ENCODE measurements at places on chromosomes 4 and X.

DNA sequence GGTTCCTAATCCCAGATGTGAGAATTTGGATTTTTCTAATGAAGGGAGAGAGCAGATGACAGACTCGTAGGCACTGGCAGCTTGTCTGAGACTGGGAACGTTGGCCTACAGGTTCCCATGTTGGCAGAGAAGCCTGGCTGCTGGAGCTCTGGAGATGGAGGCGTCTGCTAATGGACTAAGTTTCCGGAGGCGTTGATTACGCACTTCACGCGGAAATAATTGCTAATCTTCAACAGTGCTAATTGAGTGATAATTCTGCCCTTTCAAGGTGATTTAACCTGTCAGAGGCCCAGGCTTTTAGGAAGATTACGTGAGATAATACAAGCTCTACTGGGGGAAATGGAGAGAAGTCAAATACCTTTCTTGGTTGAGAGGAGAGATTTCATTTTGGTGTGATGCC is 77.4 kb downstream of the PSAPL1 start:
- no peak for DNase-seq

DNA sequence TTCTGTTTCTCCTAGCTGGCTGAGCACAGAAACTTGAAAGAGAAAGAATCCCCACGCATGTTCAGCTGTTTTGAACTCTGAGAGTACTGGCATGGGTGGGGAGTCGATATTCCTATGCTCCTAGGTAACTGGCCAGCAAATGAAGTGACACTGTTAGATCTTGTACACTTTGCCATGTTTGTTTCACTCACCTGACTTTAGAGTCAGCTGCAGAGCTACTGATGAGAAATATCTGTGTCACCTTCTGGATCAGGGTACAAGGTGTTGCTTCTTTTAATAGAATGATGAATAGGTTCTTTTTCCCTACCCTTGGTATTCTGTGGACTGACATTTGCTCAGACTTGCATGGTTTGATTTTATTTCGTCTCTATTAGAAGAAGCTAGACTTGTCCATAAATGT is 28.3 kb downstream of the OCRL start:
- DNase-seq: no peak

DNA sequence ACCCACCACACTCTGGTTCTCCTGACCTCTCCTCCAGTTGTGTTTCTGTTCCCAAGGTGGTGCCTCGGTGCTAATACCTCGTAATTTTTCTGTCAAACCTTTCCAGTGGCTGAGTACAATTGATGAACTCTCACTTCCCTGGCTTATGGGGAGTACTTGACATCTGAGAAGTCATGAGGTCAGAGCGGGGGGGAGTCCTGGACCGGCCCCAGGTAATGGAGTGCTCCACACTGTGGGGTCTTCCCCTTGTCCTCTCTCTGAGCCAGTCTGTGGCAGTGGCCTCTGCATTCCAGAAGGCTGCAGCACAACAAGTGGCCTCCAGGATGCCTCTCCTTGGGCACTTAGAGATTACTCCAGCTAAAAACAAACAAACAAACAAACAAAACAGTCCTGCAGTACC is 122.5 kb upstream of the TRIM2 start:
- peak; percentile 41 for DNase-seq

- no peak for DNase-seq
Observed at GRCh38 chr4:103567591-103567990, 152.2 kb downstream of the TACR3 start.

DNA sequence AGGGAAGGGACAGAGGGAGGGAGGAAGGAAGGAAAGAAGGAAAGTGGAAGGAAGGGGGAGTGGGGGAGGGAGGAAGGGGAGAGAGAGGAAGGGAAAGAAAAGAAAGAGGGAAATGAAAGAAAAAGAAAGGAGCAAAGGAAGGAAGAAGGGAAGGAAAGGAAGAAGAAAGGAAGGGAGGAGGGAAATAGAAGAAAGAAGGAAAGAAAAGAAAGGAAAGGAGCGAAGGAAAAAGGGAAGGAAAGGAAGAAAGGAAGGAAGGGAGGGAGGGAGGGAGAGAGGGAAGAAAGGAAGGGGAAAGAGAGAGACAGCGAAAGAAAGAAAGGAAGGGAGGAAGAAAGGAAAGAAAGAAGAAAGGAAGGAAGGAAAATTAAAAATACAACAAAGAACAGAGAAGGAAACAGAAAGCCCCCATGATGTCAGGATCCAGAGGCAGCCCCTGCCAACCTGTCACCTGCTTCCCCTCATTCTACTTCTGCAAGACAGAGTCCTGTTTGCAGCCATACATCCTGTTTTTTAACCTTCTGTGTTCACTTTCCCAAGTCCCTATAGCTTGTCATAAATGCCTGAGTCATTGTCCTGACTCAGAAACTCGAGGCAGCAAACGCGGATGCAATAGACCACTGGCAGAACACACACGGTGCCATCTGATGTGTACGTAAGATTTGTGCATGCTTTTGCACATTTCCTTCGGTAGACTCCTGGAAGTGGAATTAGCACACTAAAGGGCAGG is 77.0 kb upstream of the C4orf50 start:
- no peak for DNase-seq

GRCh38 chr4:10180603-10180926 is 64.0 kb upstream of the WDR1 start:
- no peak for DNase-seq

- no peak for DNase-seq
Observed at GRCh38 chr4:6905516-6906445, 3.8 kb upstream of the TBC1D14 start.

- DNase-seq: peak; percentile 73
Observed at GRCh38 chrX:78024349-78025059, 55.1 kb upstream of the PGAM4 start.

DNA sequence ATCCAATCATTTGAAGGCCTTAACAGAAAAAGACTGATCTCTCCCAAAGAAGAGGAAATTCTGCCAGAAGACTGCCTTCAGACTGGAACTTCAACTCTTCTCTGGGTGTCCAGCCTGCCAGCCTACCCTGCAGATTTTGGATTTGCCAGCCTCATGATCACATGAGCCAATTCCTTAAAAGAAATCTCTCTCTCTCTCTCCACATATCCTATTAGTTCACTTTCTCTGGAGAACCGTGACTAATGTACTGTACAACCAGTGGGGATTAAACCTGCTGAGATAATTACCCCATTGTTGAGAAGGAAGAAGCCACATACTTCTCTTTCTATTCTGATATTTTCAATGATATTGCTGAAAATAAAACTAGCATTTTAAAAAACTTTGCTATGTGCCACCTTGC is 711.3 kb upstream of the AMOT start:
- no peak for DNase-seq

DNA sequence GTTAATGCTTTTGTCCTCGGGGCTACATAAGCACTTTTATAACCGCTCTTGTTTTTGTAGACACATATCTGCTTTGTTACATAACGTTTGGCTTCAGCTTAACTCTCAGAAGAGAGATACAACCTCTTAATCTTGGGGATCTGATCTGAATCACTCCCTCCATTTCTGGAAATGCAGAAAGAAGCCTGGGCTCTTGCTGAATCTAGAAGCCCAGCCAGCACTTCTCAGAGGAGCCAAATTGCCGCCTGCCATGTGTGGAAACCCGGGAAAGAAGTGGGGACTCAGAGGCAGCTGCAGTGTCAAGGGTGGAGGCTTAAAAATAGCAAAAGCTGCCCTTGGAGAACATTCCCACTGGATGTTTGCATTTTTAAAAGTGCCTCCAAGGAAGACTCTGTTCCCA is 69.3 kb upstream of the LDB2 start:
- DNase-seq: no peak

GRCh38 chr4:163167333-163167626 is 590 bp upstream of the NAF1 start:
- DNase-seq: no peak

DNA sequence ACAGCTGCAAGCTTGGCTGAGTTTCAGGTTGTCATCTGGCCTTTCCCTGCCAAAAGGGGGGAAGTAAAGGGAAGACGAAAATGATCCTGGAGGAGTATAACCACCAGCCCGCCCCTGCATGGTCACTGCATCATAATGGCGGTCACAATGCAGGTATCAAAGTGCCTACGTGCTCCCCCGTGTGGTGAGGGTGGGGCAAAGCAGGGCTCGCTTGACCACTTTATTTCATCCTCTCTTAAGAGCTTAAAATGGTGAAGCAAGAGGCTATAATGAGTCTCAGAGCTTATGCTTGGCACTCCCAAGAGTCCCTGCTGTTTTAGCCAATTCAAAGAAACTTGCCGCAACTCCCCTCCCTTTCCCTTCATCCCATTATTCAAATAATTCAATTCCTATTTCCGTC is 105.6 kb downstream of the APOOL start:
- no peak for DNase-seq

DNA sequence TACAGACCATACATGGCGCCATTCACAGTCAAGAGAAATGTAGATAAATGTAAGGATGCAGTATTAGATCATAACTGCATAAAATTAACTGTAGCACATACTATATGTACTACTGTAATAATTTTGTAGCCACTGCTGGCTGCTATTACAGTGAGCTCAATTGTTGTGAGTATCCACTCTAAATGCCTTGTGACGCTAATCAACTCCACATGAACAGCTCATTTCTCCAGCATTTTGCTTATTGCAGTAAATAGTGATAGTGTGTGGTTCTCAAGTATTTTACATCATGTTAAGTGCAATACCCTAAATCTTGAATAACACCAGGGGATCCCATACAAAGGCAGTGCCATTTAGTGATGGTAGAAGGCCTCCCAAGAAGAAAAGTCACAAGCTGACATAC is 21.2 kb downstream of the FGFBP1 start:
- DNase-seq: no peak

DNA sequence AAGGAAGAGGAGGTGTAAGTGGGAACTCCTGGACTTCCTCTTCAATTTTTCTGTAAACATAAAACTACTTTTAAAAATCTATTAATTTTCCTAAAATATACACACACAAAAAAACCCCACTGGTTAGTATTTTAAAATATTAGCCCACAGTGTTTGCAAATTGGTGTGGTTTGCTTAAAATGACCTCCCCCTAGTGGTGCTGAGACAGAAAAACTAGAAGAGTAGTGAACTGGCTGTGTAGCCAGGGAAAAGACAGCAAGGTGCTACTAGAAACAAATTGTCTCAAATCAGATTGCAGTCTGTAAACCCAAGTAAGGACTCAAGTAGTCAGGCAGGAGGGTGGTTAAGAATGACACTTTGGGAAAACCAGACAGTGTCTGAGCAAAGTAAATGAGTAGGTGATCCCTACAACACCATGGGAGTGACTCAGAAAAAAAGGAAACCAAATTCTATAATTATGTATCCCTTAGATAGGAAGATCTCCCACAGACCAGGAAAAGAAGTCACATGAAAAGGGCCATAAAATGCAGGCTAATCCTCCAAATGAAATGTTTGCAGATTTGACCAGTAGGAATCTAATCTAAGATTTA is 26.0 kb downstream of the AMTN start:
- no peak for DNase-seq

- DNase-seq: peak; percentile 36
Observed at GRCh38 chr4:41661442-41662076, 87.0 kb downstream of the PHOX2B start.

GRCh38 chr4:73753215-73753614 is 12.8 kb downstream of the CXCL8 start:
- no peak for DNase-seq

GRCh38 chrX:41952102-41952501 is 28.7 kb upstream of the CASK start:
- no peak for DNase-seq

GRCh38 chr4:176238157-176238610 is 30.8 kb downstream of the ASB5 start:
- DNase-seq: no peak

GRCh38 chr4:39521253-39521919 is 5.9 kb downstream of the UGDH start:
- no peak for DNase-seq

- no peak for DNase-seq
Observed at GRCh38 chrX:24412637-24413363, 52.3 kb upstream of the PDK3 start.

- no peak for DNase-seq
Observed at GRCh38 chrX:68232206-68232605, 201.1 kb downstream of the OPHN1 start.

DNA sequence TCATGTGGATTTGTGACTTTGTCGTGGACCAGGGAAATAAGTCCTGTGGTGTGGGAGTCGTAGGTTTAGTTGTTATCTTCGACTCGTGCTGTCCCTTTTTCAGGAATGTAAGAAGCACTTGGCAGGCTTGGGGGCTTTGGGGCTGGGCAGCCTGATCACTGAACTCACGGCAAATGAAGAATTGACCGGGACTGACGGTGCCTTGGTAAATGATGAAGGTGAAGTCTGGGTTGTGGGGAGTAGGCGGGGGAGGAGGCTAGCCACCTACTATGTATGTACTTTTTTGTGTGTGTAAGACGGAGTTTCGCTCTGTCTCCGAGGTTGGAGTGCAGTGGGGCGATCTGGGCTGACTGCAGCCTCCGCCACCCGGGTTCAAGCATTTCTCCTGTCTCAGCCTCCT is 1.2 kb downstream of the TAF1 start:
- DNase-seq: no peak

- DNase-seq: no peak
Observed at GRCh38 chr4:20127626-20128025, 124.1 kb upstream of the SLIT2 start.

GRCh38 chr4:153205757-153206156 is 1.5 kb downstream of the TRIM2 start:
- no peak for DNase-seq

GRCh38 chrX:57905141-57905540 is 5.1 kb downstream of the ZXDA start:
- no peak for DNase-seq

- DNase-seq: peak; percentile 2
Observed at GRCh38 chrX:63275127-63275526, 76.0 kb downstream of the SPIN4 start.

DNA sequence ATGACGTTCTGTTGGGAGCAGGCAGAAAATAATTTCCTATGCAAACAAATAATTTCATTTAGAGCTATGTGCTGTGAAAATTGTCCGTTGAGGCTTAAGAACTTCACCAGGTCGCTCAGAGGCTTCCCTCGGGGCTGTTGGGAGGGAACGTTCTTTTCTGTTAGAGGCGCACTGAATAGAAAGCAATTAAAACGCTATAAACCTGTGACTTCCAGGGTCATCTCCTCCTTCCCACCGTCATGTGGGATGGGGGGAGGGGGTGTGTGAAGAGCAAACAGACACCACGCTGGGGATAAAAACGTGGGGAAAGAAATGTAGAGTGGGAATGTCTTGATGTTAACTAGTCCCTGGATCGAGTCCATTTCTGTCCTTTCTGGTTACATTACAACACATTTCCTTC is 35.2 kb upstream of the ZNF518B start:
- no peak for DNase-seq

DNA sequence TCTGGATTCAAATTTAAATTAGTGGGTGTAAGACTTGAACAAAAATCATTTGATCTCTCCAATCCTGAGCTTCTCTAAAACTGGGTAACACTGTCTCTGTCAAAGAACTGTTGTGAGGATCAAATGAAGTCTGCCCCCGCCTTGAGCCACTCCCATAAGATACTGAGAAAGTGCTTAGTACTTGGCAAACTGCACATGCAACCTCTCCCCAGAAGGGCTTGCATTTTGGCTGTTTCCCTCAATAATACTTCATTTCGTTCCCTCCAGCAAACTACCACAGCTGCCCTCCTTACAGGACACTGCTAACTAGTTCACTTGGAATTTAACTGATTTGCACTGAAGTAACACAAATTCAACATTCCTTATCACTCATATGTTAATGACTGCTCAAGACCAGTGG is 79.8 kb downstream of the APBB2 start:
- DNase-seq: no peak
